ENCODE measurements at places on chromosomes 5 and 9. TPM values are rescaled to one million over a fixed set of nuclear protein-coding genes. Genes with fewer than 3 reads are reported as not detected.

- no peak for DNase-seq
Measured at GRCh38 chr5:133109655-133110483, 58.1 kb downstream of the HSPA4 start.

GRCh38 chr9:90420768-90421513, 221.7 kb downstream of the DIRAS2 start:
- DNase-seq: peak; percentile 25

GRCh38 chr9:4371108-4371507, 71.2 kb upstream of the GLIS3 start:
- no peak for DNase-seq

DNA sequence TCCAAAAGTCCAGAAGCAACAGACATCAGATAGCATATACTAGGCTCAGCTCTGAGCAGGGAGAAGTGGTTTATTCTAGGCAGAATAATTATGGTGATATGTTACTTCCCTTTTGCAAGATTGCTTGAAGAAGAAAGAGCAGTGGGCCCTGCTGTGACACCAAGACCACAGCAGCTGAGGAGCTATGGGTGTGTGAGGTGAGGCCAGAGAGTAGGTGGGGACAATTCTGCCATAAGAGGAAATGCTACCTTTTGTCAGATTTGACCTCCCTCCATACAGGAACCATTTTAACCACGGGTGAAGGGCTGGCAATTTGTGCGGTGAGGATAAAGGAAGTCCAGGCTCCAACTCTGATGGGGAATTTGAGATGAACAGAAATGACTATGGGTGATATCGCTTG, 51.3 kb downstream of the TNFSF15 start:
- no peak for DNase-seq

GRCh38 chr5:120510098-120510637, 46.1 kb downstream of the PRR16 start:
- DNase-seq: no peak

- no peak for DNase-seq
Measured at GRCh38 chr5:143040622-143041021, 270.4 kb downstream of the ARHGAP26 start.

GRCh38 chr9:36603006-36603405, 30.3 kb downstream of the MELK start:
- no peak for DNase-seq

DNA sequence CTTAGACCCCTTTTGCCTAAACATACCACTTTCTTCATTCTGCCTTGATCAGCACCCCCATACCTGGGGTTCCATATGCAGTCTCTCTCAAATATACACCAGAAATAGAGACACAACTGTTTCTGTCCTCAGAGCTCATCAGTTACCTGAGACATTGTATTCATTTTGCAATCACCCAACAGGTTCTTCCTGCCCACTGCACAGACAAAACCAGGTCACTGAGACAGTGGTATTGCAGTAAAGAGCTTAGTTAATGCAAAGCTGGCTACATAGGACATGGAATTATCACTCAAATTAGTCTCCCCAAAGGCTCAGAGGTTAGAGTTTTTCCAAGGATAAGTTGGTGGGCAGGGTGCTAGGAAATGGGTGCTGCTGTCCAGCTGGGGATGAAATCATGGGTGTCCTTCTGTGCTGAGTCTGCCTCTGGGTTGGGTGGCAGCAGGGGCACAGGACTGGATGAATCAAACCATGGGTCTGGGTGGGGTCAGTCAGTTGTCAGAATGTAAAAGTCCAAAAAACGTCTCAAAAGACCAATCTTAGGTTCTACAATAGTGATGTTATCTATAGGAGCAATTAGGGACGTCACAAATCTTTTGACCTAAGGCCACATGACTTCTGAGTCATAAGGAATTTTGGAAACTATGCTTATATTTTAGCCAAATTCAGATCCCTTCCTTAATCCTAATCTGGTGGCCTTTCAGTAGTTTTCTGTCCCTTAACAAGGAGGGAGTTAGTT, 41.0 kb downstream of the KCNV2 start:
- no peak for DNase-seq

DNA sequence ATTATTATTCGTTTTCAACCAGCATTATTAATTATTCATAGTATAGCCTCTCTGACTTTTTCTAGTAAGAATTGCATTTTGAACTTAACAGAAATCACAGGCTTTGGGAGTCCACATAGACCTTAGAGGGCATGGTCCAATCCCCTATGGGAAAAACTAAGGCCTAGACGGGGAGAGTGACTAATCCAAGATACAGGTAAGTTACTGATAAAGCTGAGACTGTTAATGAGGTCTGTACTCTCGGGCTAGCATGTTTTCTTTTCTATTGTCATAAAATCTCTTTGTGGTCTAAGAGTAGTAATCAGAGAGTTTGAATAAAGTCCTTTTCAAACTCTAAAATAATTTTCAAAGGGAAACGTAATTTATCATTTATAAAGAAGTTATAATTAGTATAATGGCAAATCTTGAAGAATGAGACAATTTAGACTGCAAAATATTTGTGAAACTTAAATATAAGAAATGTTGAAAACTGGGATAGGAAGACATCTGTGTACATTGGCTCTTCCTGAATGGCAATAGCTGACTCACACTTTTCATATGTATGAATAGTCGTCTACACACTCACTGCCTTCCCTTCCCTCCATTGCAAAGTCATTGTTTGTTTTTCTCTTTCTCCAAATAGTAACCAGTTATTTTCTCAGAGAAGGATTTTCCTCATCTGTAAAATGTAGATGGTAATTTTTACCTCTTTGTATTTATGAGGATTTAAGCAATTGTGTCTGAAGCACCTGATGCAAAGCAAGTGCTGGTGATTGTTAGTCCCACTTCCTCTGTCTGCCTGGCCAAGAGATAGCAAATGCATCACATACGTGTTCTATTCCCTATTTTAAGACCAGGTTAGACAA, 207.9 kb upstream of the CD180 start:
- no peak for DNase-seq

DNA sequence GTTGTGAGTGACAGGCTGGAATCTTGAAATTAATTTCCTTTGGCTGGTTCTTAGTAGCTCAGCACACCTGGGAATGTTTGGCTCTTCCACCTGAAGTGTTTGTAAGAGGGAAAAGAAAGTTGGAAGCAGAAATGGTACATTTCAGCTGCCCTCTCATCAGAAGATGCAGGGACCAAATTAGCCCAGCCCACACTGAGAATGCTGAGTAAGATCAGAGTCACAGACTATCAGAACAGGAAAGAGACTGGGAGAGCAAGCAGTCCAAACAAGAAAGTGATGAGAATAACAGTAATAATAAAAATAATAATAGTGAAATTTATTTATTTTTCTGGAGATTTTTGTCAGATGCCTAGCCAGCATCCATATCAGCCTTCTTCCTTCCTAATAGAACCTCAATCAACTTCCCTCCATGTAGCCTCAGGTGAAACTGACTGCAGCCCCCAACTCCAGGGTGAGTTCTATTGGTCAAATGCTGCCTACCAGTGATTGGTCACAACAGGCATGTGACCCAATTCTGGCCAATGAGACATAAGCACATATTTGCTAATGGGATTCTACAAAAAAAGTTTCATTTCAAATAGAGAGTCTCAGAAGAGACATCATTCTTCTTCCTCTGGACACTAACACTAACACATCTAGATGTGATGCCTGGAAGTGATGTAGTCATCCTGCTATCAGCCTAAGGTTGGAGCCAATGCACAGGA, 31.2 kb upstream of the ADRA1B start:
- no peak for DNase-seq

- no peak for DNase-seq
Measured at GRCh38 chr5:5499442-5499841, 77.0 kb downstream of the ICE1 start.

- no peak for DNase-seq
Measured at GRCh38 chr5:12292610-12293204, 388.5 kb upstream of the CTNND2 start.

DNA sequence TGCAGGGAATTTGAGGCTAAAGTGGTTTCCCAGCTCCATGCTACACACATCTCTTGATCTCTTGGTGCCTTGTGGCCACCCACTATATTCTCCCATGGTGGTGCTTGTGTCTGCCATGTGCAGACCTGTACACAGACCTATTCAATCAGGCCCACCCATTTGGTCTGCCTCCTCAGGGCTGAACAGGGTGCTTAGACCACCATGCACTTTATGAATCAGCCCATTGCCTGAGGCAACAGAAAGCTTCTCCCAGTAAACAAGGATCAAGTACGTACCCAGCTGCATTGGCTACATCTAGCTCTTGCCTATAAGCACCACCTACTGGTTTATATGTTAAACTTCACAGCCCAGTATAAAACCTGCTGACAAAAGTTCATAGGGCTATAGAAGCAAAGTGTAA, 664.3 kb upstream of the EDIL3 start:
- no peak for DNase-seq

DNA sequence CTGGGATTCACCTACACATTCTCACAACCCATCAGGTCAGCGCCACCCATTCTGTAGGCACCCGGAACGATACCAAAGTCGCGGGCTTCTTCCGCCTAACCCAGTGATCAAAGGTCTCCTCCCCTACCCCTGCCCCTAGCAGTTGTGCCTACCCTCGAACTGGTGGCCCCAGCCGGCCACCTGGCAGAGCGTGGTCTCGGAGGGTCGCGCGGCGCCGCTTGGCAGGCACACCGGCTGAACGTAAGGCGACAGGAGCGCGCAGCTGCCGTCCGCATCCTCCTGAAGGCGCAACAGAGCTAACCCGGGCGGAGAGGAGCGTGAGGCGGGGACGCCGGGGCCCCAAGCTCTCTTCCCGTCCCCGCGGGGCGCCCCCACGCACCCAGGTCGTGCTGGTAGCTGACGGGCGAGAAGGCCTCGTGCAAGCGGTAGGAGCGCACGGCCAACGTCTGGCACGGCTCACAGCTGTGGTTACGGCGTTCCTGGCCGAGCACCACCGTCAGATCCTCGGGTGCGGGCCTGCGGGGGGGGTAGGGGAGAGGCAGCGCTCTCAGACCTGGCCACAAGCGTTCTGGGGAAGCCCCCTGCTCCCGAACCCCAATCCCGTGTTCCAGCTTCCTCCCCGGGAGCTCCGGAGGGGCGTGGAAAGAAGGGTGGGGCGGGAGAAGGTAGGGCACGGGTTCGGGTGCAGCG, 2.8 kb upstream of the PFN3 start:
- DNase-seq: no peak

MELK gene
- polyA plus RNA-seq: 13.1 TPM

LCN10 gene
- polyA plus RNA-seq: 0.76 TPM

SURF1 gene
- 25.8 TPM for polyA plus RNA-seq

KCNV2 gene
- polyA plus RNA-seq: 0.15 TPM

RMRP gene
- not detected for polyA plus RNA-seq
